ENCODE measurements at places on chromosomes 6 and 20.

DNA sequence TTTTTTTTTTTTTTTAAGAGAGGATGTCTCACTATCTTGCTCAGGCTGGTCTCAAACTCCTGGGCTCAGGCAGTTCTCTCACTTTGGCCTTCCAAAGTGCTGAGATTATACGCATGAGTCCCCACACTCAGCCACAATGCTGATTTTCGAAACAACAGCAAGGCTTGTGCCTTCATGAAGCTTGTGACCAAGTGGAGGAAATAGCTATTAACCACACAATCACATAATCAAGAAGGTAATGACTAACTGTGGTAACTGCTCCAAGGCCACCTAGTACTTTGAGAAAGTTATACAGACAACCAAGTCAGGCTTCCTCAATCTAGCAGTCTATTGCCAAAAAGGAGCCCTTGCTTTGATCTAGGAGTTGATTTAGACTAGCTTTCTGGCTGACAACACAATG is 46.3 kb downstream of the SOD2 start:
- no peak for DNase-seq

DNA sequence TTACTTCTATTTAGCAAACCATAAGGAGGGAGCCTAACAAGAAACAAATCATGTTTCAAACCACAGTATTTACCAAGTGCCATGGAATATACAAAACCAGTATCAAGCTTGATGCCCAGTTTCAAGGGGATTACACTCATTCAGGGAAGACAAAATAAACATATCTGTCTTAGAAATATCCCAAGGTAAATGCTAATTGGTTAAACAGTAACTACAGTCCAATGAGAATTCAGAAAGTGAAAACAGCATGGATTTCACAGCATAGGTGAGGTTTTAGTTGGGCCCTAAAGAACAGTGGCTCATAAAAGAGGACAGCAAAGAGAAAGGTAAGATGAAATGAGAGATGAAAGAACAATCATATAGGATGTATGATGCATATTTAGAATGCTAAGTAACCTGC is 110.3 kb downstream of the CHD6 start:
- DNase-seq = no peak

- peak; percentile 53 for DNase-seq
Observed at GRCh38 chr6:75094614-75095200, 111.1 kb downstream of the COL12A1 start.

DNA sequence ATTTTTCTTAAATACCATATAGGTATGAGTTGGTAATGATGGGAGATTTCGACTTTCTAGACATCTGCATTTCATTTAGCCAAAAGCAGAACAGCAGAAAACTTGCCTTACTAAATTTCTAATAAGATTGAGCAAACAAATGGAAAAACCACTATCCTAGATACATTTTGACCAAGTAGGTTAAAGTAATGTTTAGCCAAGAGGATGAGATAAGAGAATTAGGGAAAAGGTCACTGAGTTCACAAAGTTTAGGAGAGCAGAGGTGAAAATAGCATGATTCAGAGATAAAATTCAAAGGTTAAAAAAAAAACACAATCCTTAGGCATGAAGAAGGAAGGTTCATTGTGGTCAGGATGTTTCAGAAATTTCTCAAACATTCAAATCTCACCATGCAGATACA is 450.3 kb downstream of the CD83 start:
- DNase-seq = no peak

- no peak for DNase-seq
Observed at GRCh38 chr20:54118220-54119001, 48.0 kb upstream of the BCAS1 start.

DNA sequence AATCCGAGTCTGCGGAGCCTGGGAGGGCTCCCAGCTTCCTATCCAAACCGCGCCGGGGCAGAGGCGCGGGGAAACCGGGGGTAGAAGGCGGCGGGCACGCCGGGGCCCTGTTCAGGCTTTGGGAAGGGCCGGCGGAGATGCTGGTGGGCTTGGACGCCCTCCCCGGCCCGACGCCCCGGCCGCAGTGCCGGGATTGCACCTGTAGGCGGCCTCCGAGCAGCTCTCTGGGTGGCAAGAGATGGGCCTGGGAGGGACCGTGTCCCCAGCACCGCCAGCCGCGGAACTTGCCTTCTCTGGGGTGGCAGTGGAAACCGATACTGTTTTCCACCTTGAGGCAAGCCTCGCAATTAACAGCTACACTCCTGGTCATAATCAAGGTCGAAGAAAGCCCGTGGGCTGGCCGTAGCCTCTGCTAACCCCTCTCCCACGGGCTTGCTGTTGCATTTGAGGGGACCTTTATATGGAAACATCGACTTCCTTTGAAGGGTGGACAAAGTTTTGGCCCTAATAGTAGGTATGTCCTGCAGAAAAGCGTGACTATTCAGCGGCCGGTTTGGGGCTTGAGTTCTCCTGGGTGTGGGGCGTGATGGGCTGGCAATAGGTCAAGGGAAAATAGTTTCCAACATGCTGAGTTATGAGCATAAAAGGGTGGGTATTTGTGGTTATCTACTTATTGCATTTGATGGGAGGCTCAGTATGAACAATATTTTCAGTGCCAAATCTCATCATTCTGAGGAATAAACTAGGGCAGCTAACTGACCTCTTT is 1.1 kb upstream of the JAG1 start:
- no peak for DNase-seq

DNA sequence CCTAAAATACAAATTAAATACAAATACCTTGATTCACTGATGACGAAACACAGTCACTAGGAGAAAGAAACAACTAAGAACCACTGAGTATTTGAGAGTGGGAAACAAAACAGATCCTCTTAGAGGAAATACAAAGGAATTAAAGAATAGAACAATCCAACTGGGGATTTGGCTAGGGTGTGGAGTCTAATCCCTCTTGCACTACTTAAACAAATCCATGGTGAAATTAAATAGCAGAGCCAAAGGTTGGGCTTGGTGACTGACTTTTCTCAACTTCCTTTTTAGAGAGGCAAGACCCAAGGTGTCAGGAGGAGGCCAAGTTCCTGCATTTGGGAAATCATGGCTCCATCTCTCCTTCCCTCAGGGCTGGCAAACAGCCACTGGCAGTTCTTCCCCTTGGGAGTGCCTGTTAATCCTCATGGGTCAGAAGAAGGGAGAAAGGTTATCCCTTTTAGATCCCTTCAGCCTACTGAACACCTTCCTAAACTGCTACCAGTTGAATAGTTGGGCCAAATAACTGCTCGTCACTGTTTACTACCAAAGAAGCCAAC is 101.2 kb upstream of the TRAF3IP2 start:
- DNase-seq = no peak

DNA sequence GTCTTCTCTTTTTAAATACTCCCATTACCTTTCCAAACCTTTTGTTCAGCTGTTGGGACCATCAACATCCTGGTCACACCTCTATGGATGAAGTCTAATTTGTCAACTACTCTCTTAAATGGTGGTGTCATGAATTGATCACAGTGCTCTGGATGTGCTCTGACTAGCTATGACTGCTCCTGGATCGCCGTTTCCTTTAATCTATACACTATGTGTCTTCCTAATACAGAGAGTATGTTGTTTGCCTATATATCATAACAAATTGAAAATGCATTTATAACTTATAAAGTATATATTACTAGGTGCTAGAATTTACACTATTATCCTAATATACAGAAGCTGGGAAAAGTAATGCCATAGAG is 357.5 kb downstream of the LAMA2 start:
- no peak for DNase-seq

DNA sequence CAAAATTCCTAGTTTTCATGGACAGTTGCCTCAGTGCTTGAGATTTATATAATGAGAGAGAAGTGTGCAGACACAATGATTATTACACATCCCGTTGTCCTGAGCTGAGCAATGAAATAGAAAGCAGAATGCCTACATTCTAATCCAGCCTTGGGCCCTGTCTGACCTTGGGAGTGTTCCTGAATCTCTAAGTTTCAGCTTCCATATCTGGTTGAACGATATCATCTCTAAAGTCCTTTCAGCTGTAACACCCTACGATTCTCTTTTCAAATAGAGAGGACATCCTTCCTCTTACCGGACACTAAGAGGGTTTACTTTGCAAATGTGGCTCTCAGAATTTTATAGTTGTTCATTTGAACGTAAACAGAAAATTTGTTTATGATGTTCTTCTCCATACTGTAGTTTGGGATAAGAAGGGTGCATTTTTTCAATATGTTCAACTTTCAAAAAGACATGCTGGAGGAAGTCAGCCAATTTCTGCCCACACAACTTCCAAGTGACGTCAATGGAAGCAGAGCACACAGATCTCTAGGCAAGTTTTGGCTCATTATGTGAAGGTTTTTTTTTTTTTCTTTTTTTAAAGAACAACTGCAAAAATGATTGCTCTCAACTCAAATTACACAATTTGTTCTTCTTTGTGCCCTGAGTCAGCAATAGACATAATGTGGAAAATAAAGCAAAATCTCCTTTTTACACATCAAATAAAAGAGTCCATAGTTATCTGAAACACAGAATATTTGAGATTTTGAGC is 50.4 kb downstream of the PDE7B start:
- DNase-seq = peak; percentile 54

DNA sequence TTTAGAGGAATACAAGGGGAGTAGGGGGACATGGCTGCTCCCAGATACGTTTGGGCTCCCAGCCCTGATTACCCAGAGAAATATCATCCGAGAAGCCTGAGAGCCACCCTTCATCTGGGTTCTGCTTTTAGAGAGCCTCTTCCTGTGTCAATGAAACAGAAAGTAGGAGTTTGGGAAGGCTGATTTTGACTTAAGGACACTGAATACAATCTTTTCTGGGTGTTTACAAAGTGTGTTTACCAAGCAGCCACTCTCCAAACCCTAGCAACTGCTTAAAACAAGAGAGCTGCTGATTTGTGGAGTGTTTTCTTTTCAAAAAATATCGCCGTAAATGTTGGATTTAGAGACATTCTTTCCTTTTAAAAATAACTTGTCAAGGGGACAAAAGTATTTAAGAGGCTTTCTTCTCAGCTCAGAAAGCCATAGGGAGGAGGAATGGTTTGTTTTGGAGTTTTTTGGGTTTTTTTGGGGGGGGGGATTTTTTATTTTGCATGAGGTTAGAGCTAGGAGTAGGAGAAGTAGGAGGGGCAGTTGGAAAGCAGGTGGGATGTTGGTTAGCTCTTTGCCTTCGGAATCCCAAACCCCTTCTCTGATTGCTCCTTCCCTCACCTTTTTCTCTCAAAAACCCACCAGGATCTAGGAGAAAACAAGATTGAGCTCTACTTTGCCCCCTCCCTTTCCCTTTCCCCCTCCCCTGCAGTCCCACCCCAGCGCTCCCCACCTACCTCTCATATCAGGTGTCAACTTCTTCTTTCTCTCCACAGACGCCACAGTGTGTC is 12.4 kb downstream of the MAFB start:
- DNase-seq = no peak

- no peak for DNase-seq
Observed at GRCh38 chr6:21352131-21352530, 241.4 kb upstream of the SOX4 start.

- no peak for DNase-seq
Observed at GRCh38 chr6:169887529-169888140, 136.2 kb downstream of the ERMARD start.

DNA sequence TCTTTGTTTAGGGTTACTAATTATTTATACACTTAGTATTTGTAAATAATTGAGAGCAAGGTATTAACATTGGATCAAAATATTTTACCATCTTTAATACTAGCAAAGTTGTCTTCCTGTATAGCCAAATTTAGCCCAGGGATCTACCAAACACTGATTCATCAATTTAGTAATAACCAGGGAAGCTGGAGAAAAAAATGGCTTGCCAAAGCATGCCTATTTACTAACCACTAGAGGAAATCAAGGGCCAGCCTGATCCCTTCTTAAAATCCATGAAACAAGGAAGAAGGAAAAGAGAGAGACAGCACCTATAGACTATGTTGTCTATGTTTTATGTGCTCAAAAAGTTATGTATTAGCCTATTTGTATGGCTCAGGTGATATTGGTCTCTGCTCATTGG is 450.3 kb upstream of the GJE1 start:
- no peak for DNase-seq

DNA sequence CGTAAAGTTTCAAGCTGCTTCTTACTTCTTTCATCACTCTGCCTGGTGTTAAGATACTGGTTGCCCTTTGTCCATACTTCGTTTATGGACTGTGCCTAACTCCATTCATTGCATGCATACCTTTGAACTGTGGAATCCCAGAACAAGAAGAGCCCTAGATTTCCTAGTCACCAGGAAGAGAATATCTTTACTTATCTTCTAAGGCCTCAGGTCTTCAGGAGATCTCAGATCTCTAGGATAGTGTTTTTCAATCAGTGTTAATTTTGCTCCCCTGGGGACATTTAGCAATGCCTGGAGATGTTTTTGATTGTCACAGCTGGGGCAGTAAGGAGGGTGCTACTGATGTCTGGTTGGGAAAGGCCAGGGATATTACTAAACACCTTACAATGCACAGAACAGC is 35.5 kb upstream of the GJA1 start:
- no peak for DNase-seq

DNA sequence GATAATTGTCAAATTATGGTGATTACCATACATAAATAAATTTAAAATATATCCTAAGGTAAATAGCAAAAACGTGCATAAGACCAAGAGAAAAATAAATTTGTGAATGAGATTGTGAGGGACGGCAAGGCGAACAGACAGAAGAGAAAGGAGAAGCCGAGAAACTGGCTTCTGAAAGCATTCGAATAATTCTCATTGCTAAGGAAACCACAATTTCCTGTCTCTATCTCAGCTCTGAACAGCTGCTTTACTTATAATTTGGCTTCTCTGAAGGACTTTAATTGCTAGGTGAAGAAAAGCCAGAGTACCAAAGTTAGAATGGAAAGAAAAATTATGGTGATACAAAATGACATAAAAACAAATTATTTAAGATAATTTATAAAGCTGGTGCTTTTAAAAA is 79.0 kb upstream of the RGS17 start:
- no peak for DNase-seq

- DNase-seq = peak; percentile 35
Observed at GRCh38 chr20:8616792-8617191, 452.1 kb upstream of the PLCB4 start.

- no peak for DNase-seq
Observed at GRCh38 chr20:50208085-50208491, 17.5 kb downstream of the CEBPB start.

DNA sequence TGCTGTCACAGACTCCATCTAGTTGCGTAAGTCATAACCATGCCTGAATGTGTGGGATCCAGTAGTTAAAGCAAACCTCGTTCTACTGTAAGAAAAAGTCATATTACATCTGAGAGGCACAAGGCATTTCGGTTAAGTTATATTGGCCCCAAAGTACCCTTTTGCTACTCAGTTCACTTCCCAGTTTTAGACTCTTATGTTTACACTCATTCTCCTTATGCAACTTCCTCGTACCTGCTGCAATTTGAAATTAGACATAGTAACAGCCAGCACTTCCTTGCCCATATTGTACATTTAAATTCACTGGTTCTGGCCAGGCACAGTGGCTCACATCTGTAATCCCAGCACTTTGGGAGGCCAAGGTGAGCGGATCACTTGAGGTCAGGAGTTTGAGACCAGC is 37.0 kb downstream of the PEX7 start:
- no peak for DNase-seq
